ENCODE measurements at places on chromosomes 4 and X.

DNA sequence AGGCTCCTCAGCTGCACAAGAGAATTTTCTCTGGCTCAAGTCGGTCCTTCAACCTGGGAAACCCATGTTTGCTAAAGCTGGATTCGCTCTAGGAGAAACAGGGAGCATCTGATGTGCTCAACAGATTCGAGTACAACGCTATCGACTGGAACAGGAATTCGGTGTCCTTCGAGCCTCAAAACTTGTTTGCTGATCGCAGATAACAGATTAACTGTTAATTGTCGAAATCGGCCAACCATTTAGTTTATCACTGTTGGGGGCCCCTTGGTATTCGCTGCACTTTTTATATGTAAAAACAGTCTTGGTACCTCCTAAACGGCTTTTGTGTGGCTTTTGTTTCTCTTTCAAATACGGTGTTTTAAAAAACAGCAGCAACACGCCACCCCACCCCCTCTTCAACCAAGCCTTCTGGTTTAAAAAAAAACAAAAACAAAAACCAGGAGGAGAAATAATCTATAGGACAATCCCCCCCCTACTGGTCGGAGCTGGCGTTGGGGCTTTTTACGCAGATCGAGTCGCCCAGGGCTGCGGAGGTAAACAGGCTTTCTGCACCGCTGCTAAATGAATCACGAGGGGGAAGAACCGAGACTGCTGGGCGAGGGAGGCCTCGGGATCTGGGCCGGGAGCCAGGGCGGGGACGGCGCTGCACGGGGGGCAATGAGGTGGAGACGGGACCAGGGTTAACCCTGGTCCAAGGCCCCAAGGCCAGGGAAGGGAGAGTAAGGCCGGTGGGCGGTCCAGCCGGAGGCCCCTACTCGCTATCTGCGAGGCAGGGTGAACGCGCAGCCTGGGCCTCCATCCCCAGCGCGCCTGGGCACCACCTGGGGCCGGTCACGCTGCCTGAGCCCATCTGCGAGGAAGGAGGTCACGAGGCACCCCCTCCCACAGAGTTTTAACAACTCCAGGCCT, 71.7 kb upstream of the BCOR start:
- DNase-seq: peak; percentile 82

GRCh38 chr4:187103351-187103750, 379.7 kb upstream of the FAT1 start:
- peak; percentile 74 for DNase-seq

DNA sequence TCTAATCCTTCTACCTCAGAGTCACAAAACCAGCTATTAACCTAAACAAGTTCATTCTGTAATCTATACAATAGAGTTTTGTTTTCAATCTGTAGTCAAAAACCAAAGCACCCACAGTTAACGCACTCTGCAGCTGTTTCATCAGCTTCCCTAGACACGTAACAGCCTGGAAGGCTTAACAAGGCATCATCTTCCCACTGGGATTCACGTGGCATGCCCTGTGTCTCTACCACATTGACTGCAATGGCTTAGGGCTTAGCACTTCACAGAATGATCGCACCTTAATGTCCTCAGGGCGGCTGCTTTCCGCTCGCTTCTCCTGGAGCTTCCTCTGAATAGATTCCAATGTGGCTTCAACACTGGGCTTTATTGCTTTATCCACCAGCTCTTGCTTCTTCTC, 49.7 kb upstream of the NAP1L5 start:
- DNase-seq: no peak

DNA sequence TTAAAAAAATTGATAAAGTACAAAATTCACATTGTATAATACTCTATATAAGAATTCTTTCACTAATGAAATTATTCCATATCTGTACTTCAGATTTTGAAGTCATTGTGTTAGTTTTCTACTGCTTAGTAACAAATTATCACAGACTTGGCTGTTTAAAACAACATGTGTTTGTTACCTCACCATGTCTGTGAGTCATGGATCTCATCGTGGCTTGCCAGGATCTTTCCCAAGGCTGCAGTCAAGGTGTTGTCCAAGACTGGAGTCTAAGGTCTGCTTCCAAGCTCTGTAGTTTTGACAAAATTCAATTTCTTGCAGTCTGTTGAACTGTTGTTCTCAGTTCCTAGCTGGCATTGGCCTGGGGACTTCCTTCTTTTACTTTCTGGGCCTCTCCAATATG, 1286.9 kb downstream of the ADGRL3 start:
- no peak for DNase-seq
